ENCODE measurements at places on chromosomes 16 and 17. TPM values are rescaled to one million over a fixed set of nuclear protein-coding genes. Genes with fewer than 3 reads are reported as not detected.

The MYH11 gene
- total RNA-seq = 0.11 TPM

DNA sequence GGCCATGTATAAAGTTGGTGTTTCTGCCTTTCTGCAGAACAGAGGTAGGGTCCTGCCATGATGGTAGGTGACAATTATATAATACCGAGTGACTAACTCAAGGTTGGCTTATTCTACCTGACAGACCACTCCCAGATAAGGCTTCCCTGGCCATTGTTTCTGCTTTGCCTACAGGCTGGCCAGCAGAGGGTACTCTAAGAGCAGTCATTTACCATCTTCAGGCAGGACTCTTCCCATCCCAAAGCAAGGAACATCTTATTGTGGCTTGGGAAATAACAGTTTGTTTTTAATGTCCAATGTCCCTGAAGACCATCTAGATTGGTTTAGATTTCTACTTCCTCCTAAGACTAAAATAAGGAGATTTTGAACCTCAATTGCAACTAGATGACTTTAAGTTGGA lies 74.1 kb downstream of the SNX11 start:
- no peak overlapping the region for H3K27ac ChIP-seq
- DNase-seq = no peak
- H3K4me1 ChIP-seq = no peaks in the 10 kb centered on the region

GRCh38 chr16:979859-980594 lies 1.5 kb upstream of the SOX8 start:
- 0 out of 2 replicates have a peak, but pooled peaks cover 2% of the 10 kb centered on the region for H3K4me1 ChIP-seq
- H3K36me3 ChIP-seq = no peaks in the 10 kb centered on the region
- DNase-seq = no peak
- no peak overlapping the region for H3K4me3 ChIP-seq

The GSDMA gene
- total RNA-seq = 0.35 TPM
